ENCODE measurements at places on chromosomes 4 and X.

GRCh38 chr4:156734965-156735895, 236.4 kb downstream of the PDGFC start:
- DNase-seq, result no peak

DNA sequence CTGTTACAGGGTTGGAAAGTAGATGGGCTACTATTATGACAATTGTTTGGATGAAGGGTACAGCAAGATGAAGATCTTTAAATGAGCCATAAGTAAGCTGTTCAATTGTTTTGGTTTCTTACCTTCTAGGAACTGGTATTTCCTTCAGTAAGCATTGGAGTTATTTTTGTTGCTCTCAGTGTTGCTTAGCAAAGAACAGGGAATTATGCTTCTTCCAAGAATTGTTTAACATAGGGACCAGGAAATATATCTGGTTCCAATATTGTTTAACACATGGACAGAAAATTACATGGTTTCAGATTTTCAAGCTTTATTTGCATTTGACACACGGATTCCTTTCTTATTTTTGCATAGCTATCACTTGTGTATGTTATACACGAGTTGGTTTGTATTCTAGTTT, 1999.0 kb downstream of the ARAP2 start:
- no peak for DNase-seq

DNA sequence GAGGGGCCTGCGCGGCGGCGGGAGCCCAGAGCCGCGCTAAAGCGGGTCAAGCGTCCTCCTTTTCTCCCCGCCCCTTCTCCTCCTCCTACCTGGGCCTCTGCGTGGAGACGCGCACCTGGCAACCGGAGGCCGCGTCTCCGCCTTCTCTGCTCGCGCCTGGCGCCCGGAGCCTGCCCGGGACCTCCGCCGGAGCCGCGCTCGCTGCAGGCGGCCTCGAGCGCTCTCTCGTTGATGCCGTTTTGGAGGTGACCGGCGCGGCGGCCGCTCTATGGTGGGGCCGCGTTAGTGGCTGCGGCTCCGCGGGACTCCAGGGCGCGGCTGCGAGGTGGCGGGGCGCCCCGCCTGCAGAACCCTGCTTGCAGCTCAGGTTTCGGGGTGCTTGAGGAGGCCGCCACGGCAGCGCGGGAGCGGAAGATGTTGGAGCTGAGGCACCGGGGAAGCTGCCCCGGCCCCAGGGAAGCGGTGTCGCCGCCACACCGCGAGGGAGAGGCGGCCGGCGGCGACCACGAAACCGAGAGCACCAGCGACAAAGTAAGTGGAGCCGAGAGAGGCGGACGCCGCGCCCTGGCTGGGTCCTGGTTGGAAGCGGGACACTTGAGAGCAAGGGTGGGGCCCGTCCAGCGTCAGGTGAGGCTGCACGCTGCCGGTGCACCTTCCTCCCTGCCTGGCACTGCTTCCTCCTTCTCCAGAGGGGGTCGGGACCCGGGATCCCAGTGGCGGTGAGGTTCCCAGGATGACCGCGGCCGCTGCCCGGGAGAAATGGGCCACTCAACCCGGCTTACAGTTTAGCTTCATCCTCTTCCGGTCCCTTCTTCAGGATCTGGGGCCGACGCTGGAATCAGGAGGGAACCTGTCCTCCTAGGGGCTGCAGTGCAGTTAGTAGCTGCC, at the start of gene CDS1:
TSS of gene CDS1 (plus strand) at position 140 of the 888 bp plus-strand sequence. CDS start at position 415, 275 bp downstream.
- DNase-seq, result peak; percentile 38

- DNase-seq, result no peak
These were observed 78.6 kb downstream of the KDM6A start for GRCh38 chrX:44951572-44952067.

GRCh38 chr4:116180157-116180601, 905.2 kb downstream of the TRAM1L1 start:
- peak; percentile 14 for DNase-seq

- DNase-seq, result peak; percentile 18
These were observed 20.3 kb upstream of the PAPSS1 start for GRCh38 chr4:107740381-107740780.

DNA sequence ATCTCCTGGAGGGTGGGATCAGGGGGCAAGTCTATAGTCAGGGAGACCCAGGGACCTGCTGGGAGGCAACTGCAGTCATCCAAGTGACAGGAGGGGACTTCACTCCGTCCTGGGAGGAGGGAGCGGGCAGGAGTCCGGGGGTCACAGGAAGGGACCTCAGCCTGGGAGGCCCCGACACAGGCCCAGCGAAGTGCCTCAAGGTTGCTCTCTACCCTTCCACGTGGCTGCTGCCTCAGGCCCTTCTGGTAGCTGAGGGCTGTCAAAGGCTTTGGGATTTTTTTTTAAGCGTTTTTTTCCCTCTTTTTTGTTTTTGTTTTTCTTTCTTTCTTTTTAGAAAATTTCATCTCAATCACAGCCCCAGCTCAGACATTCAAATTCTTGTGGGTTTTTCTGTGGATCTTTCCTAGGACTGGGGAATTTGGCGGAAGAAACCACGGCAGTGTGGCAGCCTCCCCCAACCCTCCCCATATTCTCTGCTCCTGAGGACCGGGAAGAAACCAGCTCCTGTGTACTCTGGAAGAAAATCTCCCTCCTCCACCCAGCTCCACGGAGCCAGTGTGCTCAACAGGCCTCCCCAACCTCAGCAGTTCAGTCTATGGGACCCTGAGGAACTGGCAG, 1.4 kb upstream of the HAUS7 start:
- no peak for DNase-seq

DNA sequence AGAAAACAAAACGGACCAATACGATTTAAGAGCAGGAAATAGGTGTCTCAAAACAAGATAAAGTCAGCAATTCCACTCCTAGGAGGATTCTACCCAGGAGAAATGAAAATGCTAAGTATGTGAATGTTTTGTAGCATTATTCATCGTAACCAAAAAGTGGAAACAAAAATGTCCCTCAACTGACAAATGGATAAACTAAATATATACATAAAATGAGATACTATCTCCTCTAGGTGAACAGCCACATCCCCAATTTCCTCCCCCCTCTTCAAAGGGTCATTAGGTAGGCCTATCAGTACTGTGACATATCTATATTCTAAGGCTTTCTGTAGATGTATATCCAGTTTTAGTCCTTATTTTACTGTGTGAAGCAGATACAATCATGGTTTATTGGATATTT, 18.0 kb downstream of the DDX3X start:
- DNase-seq, result no peak

GRCh38 chr4:122842984-122843531, 16.4 kb downstream of the FGF2 start:
- DNase-seq, result no peak

DNA sequence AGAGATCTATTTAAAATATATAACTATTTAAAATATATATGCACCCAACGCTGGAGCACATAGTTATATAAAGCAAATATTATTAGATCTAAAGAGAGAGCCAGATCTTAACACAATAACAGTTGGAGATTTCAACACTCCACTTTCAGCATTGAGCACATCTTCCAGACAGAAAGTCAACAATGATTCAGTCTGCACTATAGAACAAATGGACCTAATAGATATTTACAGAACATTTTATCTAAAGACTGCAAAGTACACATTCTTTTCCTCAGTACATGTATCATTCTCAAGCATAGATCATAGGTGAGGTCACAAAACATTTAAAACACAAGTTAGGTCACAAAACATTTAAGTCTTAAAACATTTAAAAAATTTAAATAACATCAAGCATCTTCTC, 36.4 kb downstream of the NLRP2B start:
- DNase-seq, result no peak

DNA sequence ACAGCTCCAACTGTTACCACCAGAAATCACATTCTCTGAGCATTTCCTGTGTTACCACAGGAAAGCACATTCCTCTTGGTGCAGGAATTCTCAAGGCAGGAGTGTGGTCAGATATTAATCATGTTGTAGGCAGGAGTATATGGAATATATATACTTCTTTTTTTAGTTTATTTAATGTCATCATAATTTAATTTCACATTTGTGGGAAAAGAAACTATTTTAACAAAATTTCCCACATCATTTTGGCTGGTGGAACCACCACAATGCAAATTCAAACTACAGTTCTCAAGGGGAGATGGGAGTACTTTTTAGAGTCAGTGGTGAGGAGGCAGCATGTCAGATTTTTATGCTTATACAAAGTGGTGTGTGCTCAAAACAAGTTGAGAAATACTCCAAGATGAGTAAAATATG, 139.0 kb downstream of the ATP10D start:
- DNase-seq, result no peak

DNA sequence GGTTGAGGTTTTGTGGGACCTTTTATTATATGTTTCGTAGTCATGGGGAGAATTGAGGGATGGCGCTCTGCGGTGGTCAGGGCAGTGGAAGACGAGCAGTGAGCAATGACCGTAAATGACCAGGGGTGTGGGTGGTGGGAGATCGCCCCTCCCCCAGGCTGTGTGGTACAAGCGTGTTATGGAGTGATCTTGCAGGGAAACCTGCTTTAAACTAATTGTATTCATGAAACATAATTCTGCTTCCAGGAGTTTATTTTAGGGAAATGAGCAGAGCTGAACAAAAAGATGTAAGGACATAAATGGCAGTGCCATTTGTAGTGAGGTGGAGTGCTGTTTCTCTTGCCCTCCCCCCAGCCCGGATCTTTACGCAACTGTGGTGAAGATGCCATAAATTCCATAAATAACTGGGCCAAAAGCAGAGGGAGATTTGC, 20.2 kb downstream of the GYG2 start:
- peak; percentile 74 for DNase-seq

GRCh38 chr4:66688674-66689073, 856.6 kb downstream of the CENPC start:
- DNase-seq, result peak; percentile 11

DNA sequence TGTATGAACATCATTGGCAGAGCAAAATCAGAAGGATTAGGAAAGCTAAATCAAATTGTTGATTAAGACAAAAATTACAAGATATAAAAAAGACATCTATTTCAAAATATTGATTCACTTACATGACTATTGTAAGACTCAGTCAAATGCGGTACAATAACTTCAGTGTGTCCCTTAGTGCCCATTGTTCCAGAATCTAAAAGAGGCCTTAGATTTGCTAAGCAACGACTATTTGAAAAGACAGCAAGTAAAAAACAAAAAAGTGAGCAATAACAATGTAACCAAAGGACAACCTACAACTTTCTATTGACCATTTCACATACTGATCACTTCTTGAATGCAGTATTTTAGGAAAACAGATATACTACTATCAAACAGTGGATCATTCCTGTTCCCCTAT, 65.6 kb downstream of the UBA6 start:
- DNase-seq, result no peak

- DNase-seq, result no peak
These were observed 1537.0 kb downstream of the C4orf33 start for GRCh38 chr4:130632731-130633604.

GRCh38 chrX:43840265-43840664, 42.0 kb downstream of the MAOB start:
- DNase-seq, result no peak

DNA sequence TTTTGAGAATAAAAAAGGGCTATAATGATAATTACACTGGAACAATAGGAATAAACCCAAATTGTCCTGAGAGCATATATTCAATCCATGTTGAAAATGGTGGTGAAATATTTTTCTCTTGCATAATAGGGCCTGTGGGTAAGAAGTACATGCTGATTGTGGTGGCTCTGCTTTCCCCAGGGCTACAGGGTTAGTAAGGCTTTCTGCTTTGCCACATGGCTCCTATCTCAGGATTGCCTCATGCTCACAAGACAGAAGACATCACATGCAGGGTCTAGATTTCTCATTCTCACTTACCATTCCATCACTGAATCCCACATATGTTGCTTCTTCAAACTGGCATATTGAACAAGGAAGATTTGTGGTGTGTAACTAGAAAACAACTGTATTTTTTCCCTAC, 12.4 kb upstream of the VEGFC start:
- peak; percentile 12 for DNase-seq

- DNase-seq, result no peak
These were observed 230.8 kb downstream of the TMEM47 start for GRCh38 chrX:34426334-34426733.

- no peak for DNase-seq
These were observed 155.7 kb upstream of the SLIT2 start for GRCh38 chr4:20095805-20096541.

- DNase-seq, result peak; percentile 84
These were observed 4.3 kb upstream of the TLR6 start for GRCh38 chr4:38860788-38861424.

DNA sequence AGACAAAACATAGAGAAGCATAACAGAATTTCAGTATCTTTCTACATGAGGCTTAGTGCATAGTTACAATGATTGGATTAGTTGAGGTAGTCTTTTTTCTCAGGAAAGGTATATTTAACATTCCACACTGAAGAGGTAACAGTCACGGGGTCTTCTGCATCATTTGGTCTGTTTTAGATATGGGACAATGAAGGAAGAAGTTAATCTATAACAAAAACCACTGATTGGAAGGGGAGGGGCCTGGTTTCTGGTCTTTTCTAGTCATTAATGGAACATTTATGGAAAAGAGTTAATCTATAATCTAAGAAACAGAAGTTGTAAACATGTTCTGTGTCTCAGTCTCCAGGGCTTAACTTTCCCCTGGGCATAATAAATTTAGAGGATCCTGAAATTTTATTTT, 37.3 kb upstream of the HPSE start:
- DNase-seq, result no peak

GRCh38 chrX:38975368-38975942, 174.2 kb downstream of the MID1IP1 start:
- DNase-seq, result no peak

GRCh38 chrX:10240918-10241317, 84.1 kb downstream of the CLCN4 start:
- no peak for DNase-seq

DNA sequence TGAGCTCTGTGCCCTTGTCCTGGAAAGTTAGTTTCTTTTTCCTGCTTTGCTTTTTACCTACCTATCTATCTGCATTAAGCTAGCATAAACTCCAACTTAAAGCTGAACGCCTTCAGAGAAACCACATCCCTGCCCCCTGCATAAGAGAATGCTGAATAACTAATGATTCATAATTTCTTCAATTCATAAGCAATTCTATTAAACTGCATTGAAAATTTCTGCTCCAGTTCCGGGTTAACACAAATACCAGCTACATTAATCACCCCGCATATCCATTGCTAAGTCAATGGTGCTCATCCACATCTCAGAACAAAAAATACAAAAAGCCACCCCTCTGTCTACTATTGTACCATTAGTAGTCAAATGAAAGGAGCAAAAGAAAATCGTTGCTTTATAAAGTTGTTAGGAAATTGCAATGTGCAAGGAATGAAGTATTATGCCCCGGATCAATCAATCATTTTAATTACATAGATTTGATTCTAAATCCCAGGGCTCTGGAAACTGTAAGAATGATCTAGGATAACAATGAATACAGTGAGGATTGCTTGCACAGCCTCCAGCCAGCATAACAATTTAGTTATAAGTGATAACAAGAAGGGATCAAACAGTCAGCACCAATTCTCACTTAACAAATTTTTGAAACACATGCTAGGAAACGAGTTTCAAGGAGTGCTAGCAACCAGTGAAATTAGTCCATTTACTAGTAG, 106.8 kb downstream of the ELOVL6 start:
- DNase-seq, result no peak

- DNase-seq, result peak; percentile 18
These were observed 315.3 kb downstream of the PTTG2 start for GRCh38 chr4:38275331-38276100.

Data from NB4 (cell line).